NCI-H345 (cell line): ENCODE measurements at places on chromosomes 2 and 18.

DNA sequence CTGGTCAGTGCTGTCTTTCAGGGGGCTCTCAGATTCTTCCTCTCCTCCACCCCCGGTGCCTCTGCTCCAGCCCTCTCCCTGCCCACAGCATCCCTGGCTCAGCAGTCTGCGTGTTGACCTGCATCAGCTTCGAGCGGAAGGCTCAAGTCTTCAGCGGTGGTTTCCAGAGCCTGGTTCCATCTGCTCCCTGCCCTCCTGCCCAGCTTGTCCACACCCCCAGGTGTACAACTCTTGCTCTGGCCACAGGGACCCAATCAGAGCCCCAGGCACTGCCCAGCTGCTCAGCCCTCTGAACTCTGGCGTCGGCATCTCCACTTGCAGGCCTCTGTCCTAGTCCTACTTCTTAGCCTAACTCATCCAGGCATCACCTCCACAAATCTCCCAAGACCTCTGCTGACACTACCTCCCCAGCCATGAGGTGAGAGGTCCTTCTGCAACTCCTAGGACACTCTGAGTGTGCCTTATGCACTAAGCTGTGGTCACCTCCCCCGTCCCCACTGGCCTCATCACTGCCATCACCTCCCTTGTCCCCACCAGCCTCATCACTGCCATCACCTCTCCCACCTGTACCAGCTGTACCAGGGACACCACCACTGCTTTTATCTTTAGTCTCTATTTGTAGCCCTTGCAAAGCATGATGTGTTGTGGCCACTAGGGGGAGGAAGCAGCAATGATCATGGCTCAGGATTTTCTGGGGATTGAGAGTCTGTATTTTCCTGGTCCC lies 60.9 kb downstream of the EDAR start:
- DNase-seq: peak; percentile 49

DNA sequence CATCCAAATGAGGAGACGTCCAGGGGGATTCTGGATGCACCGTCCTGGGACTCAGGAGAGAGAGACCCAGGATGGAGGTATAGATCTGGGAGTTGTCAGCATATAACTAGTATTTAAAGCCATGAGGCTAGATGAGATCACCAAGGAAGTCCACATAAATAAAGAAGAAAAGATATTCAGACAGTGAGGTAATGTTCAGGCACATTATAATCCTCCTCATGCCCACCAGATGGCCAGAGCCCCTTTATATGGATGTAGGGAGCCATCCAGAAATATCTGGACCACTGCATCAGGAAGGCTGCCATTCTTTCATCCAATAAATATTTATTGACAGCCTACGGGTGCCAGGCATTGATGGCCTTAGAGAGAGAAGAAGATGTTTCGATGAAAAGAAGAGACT lies 21.2 kb upstream of the NCKAP5 start:
- DNase-seq: no peak

GRCh38 chr2:211473116-211473515 lies 916.7 kb downstream of the CPS1 start:
- no peak for DNase-seq

DNA sequence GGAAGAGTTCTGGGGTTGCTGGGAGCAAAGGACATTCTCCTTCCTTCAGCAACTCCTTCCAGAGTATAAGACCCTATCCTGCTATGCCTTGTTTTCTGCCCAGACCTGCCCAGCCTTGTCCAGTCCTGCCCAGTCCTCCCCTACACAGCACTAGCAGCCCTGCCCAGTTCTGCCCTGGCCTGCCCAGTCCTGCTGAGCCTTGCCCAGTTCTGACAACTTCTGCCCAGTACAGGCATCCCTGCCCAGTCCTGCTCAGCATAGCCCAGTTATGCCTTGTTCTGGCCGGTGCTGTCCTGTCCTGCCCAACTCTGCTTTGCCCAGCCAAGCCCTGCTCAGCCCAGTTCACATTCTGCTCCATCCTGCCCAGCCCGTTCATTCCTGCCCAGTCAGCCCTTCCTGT lies 44.9 kb upstream of the ALK start:
- no peak for DNase-seq

DNA sequence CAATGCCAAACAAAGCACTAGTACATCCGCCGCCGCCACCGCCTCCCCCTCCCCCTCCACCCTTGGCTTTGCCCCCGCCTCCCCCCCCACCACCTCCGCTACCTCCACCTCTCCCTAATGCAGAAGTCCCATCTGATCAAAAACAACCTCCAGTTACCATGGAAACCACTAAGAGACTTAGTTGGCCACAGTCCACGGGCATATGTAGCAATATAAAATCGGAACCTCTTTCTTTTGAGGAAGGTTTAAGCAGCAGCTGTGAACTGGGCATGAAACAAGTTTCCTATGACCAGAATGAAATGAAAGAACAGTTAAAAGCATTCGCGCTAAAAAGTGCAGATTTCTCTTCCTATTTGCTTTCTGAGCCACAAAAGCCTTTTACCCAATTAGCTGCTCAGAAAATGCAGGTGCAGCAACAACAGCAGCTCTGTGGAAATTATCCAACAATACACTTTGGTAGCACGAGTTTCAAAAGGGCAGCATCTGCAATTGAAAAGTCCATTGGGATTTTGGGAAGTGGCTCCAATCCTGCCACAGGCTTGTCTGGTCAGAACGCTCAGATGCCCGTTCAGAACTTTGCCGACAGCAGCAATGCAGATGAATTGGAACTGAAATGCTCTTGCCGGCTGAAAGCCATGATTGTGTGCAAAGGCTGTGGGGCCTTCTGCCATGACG lies 168.0 kb downstream of the ASXL3 start:
- DNase-seq: peak; percentile 42

- no peak for DNase-seq
Observed at GRCh38 chr2:24332791-24333540, 27.4 kb downstream of the ITSN2 start.

DNA sequence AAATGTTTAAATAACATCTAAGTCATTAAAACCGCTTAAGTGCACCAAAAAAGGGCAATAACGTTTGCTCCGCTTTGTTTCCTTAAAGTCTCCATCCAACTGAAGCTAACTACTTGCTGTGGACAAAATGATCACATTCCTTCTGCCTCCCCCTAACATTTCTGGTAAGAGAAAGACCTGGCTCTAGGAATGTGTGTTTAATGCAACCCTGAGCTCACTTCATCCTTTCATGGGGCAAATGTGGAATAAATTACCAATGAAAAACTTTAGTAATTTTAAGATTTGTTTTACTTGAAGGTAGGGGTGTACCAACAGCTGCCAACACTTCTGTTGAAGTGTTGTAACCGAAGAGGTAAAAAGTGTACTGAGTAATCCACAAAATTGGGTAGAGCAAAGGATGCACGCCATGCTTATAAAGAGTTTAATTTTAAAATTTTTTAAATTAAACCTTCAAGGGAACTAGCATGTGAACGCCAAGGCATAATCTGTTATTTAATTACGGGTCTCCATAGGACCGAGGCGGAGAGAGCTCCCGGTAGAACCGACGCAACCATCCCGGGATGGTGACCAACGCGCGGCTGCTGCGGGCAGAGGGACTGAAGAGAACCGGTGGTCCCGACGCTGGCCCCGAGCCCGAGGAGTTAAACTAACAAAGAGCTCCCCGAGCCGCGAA lies 1.1 kb downstream of the HNRNPLL start:
- no peak for DNase-seq

DNA sequence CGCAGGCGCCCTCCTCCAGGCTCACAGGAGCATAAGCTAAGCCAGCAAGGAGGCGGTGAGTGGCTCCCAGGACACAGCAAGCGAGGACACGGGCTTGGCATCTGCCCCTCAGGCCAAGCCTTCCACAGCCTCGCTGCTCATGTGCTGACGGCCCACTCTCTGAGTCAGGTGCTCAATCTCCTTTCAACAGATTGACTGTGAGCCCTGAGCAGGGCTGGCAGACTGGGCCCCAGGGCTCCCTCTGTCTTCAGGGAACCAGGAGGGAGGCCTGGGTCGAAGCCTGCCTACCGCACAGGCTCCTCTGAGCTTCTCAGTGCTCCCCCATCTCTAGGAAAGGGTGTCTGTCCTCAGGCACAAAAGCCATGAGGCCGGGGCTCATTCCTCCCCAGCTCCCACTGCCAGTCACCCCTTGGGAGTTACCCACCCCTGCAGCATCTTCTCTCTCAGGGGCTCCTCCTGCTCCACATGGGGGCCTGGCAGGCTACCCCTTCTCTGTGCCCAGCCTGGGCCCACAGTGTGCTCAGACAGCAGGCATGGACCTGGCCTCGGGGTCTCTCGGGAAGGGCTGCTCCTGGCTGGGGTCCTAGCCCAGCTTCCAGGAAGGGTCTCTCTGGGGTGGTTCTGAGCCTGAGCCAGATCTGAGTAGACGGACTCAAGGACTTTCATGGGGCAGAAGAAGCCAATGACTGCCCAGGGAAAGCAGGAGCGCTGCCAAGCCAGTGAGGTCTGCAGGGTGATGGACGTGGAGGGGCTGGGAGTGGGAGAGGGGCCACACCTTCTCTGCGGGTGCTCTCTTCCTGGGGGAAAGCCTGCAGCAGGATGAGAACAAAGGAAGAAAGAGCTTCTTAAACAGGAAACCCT lies 138.0 kb upstream of the GPC1 start:
- no peak for DNase-seq

- DNase-seq: no peak
Observed at GRCh38 chr18:21289827-21290226, 47.8 kb downstream of the GREB1L start.

DNA sequence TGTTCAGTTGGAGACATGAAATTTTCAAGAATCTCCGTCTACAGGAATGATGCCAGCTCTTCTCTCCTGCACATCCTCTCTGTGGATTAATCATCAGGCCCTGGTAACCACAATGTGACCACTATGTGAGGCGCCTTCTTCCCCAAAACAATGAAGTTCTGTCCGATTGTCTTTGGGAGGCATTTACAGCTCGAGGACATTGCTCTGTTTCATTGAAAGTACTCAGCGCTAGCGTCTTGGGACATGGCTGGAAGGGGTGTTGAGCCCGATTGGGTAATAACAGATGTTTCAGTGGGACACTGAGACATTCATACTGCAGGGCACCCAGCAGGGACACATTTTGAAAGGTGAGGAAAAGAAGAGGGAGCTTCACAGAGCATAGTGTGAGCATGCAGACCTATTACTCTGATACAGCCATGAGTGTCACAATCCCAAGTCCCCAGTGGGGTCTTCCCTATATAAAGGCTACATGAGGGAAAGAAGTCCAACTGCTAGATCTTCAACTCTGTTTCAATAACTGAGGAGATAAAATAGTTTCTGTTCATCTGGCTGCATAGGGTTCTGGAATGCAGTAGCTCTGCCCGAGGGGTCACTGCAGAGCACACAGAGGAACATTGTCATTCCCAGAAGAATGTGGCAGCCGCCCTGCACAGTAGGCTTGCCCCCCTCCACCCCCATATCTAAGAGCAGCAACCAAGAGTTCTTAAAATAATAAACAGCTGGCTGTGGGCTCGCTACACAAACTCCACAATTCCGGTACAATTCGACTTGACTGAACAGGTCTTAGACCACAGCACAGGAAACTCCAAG lies 237.3 kb downstream of the OSR1 start:
- DNase-seq: no peak

DNA sequence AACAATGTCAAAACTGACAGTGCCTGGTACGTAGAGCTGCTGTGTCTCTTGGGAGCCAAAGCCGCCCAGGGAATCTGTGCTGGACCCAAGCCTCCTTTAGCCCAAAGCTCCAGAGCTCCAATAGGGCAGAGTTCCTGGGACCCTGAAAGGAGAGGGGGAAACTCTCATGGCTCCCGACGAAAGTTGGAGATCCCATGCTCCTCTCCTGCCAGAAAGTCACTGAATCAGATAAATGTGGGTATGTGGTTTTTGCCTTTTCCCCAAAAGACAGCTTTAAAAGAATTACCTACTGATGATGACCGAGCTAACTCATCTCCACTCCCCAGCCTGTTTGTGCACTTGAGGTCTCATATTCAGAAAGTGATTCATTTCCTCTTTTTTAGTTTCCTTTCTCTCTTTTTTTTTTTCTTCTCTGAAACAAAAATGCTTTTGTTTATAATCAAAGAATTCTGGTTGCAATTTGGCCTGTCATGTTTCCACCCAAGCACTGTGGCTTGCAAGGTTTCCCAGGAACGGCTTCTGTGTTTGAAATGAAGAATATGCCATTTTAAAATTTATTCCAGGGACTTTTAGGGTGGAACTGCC lies 14.1 kb upstream of the PMAIP1 start:
- no peak for DNase-seq

- no peak for DNase-seq
Observed at GRCh38 chr2:11742317-11742701, 4.1 kb upstream of the LPIN1 start.

GRCh38 chr2:105437708-105438103 lies 38.9 kb upstream of the FHL2 start:
- peak; percentile 20 for DNase-seq

DNA sequence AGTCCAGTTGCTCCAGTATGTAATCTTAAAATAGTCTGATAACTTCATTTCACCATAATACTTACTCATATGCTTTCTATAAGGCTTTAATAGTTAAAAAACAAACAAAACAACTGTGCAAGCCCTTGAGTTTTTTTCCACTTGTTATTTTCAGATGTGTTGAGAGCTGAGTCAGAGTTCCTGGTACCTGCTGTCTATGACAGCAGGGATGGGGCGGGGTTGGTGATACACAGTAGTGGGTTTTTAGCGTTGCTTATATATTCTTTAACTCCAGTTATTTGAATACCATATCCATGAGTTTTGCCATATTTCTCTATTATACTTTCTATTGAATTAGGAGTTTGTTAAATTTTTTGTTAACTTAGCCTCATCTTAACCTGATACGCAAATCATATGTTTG lies 5.0 kb downstream of the NAPG start:
- DNase-seq: no peak

DNA sequence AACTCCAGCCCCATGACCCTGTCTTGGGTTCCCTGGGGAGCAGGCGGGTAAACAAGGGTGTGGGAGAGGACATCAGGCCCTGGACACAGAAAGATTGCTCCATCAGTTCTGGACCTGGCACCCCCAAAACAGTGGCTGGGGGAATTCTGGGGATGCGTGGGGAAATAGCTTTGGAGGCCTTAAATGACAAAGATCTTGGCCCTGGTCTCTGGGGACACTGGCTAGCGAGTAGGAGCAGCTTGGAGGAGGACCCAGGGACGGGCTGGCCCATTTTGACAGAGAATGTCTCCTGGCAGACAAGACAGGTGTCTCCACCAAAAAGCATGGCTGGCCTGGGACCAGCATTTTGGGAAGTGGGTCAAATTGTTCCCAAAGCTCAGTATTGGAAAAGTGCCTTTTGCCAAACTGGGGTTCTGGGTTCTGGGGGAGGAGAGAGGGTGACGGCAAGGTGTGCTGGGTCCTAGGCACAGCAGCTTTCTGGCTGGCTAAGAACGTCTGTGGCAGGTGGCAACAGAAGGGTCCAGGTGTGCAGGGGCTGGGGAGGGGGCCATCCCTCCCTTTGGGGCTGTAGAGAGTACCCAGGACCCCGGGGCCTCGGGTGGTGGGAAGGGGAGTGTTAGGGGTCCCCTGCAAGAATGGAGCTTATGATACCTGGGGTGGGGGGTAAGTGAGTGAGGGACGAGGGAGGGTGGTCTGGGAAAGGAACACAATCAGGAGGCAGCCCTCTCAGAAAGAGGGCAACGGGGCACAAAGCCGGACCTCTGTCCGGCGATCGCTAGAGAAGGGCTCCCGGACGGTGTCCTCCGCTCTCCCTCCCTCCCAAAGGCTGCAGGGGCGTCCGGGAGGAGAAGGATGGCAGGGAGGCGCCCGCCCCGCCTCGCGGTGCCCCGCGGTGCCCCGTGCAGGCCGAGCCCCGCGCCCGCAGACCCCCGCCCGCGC lies 556 bp downstream of the CYRIA start:
- DNase-seq: no peak

- DNase-seq: no peak
Observed at GRCh38 chr2:127661072-127661649, 14.2 kb downstream of the LIMS2 start.
